ENCODE measurements at places on chromosomes 4 and X. TPM values are rescaled to one million over a fixed set of nuclear protein-coding genes. Genes with fewer than 3 reads are reported as not detected.
A peak's percentile ranks its signal among the peaks of the same experiment; 100 is the strongest.

- no peak for DNase-seq
These were observed 54.1 kb downstream of the HOPX start for GRCh38 chr4:56626963-56627362.

DNA sequence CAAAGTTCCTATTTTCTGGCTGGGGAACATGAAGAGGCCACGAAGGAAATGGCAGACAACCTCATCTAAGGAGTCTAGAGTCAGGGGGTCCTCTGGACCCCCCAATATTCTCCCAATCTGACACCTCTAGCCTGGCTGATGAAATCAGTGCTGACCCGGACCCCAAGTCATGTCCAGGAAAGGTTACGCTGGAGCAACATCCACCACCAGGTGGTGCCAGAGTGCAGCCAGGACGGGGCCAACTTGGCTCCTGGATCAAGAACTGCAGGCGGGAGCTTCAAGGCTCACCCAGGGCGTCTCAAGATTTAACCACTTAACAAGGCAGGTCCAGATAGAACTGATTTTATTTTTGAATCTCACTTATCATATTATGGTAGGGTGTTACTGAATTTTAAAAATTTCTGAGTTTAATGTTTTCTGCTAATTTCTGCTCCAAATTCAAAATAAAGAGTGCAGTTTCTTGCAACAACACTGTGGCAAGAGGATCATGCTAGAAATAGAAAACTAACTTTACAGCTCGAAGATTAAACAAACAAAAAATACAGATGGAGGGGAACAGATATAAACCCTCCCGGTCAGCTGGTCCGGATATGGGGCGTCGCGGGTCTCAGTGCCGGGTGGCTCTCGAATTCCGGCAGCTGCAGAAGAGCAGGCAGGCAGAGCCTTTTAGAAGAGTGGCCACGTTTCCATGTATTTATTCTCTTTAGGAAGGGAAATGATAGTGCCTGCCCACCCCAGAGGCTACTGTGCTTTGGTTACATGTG, 135.5 kb downstream of the AFAP1 start:
- peak; percentile 82 for DNase-seq

DNA sequence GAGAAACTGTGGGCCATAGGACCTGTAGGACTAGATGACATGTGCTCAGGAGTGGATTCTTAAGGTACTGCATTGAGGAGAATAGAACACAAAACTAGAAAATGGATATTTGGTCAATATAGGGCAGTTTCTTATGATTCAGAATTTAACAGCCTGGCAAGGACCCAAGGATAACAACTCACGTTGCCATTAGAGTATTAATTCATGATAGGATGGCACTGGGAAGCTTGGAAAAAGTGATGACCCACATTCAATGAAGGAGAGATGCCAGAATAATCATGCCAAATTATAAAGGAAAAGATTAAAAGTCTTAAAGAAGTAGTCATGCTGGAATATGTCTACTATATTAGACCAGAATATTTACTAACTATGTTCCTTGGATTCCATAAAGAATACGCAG, 594.5 kb downstream of the ANKRD50 start:
- no peak for DNase-seq

DNA sequence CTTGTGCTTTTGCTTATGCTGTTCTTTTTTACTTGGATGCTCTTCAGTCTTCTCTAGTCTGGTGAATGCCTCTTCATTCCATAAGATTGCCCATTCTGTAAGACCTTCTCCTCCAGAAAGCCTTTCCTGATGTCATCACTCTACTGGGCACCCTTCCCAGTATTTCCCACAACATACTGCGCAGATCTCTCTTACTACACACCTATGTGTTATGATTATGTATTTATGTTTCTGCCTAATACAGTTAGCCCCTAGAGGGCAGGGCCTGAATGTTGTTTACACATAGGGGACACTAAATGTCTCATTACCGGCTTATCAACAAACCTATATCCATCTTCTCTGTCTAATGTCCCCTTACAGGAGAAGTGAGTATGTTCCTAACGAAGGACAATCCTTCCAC, 21.1 kb downstream of the AIFM1 start:
- DNase-seq: no peak

- DNase-seq: peak; percentile 33
These were observed 33.7 kb upstream of the MSL3 start for GRCh38 chrX:11724122-11725017.

DNA sequence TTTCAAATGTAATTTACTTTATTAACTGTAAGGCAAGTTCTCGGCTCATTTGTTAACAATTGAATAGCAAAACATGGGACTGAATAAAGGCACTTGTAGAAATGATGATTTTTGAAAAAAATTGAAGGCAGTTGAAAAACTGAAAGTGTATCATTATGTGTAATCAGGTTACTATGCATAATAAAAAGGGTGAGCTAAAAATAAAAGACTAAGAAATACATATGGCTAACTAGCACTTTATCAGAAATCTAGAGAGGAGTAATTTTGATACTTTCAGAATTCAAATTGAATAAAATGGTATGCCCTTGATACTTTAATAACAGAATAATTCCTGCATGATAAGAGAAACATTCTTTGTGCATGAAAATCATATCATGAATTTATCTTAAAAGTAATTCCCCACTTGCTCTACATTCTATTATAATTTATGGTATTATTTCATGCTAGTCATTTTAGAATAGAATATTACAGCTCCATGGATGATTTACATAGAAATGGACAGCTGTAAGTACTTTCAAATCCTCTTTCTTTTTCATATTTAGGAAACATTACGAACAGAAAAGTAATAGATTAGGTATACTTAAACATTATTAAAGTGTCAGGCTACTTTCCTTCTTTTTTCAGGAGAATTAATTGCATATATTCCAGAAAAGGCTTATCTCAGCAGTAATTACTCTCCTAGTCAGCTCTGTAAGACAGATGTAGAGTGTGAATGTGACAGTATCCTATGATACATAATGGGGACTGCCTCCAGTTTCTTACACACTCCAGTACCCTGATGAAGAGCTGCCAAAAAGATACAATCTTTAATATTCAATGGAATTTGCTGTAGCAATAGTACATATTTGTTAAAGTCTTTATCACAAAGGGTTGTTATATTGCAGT, 697.3 kb downstream of the CCSER1 start:
- DNase-seq: no peak

DNA sequence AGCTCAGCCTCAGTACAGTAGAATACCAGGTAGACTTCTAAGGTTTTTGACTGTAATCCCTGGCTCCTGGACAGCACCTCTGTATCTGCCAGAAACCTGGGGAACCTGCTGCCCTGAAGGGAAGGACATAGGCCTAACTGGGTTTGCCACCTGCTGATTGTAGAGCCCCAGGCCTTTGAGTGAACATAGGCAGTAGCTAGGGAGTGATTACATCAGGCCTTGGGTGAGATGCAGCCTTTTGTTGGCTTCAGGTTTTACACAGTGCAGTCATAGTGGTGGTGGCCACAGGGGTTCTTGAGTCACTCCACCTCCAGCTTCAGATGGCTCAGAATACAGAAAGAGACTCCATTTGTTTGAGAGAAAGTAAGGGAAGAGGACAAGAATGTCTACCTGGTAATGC, 19.3 kb downstream of the IQCM start:
- no peak for DNase-seq

GRCh38 chr4:16259889-16260246, 33.6 kb upstream of the TAPT1 start:
- DNase-seq: no peak

- no peak for DNase-seq
These were observed 485.4 kb downstream of the C4orf33 start for GRCh38 chr4:129581305-129581704.

- no peak for DNase-seq
These were observed 20.6 kb upstream of the HPGDS start for GRCh38 chr4:94363136-94363655.

DNA sequence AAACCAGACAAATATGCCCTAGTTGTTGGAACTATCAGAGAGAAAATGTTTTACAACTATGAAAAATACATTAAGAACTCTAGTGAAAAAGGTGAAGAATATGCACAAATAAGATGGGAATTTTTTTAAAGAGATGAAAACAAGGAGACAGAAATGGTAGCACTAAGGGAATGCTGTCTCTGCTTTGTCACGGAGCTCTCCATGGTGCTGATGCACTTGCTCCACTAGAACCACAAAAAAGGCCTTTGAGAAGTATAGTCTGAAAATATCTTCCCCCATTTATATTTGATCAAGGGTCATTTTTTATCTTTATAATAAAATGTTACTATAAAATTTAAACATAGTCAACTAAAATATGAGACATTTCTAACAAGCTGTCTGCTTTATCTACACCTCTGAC, 1655.5 kb upstream of the AGA start:
- peak; percentile 6 for DNase-seq

DNA sequence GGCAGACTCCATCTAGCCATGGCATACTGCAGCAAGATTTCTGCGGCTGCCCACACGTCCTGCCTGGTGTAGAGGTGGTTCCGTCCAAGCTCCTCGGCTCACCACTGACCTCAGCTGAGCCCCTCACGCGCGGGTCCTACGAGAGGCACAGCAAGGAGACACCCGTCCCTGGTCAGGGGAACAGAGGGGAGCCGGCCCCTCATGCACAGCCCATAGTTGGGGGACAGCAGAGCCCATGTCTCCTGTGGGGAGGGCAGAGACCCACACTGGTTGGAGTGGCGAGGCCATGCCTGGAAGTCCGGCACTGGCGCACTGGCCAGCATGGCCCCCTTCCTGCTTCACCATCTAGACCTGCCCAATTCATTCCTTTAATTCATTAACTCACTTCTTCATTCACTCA, 80.8 kb downstream of the HTRA3 start:
- no peak for DNase-seq

- DNase-seq: no peak
These were observed 2.4 kb downstream of the ZNF275 start for GRCh38 chrX:153336121-153336894.

- no peak for DNase-seq
These were observed 99.5 kb upstream of the KLHL13 start for GRCh38 chrX:118216087-118216486.

GRCh38 chr4:66840178-66840577, 705.1 kb downstream of the CENPC start:
- no peak for DNase-seq

GRCh38 chrX:78800694-78801093, 53.2 kb downstream of the LPAR4 start:
- DNase-seq: no peak

DNA sequence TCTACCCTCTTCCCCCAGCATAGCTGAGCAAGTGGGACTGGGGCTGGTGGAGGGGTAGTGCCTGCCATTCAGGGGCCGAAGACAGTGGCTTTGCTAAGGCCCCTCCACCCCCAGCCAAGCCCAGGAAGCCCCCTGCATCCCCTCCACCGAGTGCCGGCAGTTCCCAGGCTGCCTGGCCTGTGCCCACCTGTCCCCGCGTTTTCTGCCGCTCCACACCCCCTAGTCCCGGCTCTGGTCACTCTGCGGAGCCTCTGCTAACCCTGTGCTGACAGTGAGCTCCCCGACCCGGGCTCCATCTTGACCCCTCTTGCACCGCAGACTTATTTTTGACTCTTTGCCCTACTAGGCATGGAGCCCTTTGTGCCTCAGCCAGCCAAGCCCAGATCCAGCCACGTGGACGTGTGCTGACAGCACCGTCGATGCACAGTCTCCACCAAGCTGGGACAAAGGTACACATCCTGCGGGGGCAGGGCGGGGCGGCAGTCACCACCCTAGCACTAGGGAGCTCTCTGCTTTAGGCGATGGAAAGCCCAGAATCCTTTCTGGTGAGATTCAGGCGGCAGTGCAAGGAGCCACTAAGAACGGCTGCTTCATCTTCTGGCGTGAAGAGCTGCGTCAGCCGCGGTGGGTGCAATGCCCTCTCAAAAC, 96.6 kb downstream of the PHKA2 start:
- no peak for DNase-seq

DNA sequence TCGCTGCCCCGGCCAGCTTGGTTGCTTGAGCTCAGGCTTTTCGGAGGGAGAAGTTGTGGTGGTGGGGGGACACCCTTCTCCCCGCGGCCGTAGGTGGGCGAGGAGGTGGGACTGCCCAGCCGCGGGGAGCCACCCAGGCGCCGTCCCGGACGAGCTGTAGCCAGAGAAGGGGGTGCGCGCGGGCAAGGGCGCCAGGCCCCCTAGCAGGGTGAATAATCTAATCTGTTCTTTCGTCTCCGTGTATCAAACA, 3.1 kb downstream of the MID1IP1 start:
- no peak for DNase-seq

DNA sequence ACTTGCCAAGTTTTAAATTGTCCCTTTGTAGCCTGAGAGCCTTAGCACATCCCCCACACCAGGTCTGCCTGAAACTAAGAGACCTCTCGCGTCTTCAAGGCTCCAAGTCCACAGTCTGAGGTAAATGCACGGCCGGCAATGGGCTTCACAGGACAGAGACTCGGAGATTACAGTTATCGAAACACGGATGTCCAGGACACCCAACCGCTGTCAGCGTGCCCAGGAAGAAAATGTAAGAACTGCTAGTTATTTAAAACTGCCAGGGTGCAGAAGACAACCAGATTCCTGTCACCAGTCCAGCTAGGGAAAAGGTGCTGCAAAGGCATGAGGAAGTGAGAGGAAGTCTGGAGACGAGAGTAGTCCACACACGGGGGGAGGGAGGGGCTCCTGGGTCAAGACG, 28.9 kb downstream of the ZNF827 start:
- no peak for DNase-seq

GRCh38 chr4:40507977-40508376, 121.7 kb downstream of the RBM47 start:
- no peak for DNase-seq

GRCh38 chr4:41918278-41918677, 17.0 kb upstream of the TMEM33 start:
- DNase-seq: no peak

GRCh38 chr4:114879916-114880669, 233.3 kb downstream of the NDST4 start:
- DNase-seq: no peak

GRCh38 chrX:141220342-141221008, 21.8 kb downstream of the SPANXC start:
- DNase-seq: no peak

DNA sequence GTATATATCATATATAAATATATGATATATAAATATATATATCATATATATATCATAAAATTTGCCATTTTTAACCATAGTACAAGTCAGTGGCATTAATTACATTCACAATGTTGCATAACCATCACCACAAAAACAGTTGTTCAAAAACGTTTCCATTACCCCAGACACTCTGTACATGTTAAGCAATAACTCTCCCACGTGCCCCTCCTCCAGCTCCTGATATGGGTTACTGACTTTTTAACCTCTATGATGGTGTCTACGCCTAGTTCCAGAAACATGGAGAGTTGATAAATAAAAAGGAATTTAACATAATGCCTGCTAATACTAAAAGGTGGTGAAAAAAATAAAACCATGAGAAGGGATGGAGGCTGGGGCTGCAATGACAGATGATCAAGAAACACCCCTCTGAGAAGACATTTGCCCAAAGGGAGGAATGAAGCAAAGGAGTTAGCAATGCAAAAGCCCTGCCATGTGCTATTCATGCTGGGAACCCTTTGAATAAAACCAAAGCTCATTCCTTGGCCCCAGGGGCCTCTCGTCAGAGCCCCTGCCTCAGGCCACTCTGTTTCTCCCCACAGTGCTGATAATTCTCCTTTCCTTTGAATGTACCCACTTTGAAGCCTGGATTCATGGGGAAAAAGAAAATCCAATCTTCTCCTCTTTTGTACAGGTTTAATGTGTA, 144.3 kb downstream of the NWD2 start:
- no peak for DNase-seq

Gene MAGEB3
- total RNA-seq: not detected

Gene PRSS12
- total RNA-seq: not detected

Gene HOPX
- total RNA-seq: 0.24 TPM

Gene TMEM35A
- total RNA-seq: not detected

Gene PAGE1
- 77.5 TPM for total RNA-seq

Gene IL1RAPL1
- 0.04 TPM for total RNA-seq

Gene PGM2
- 58.1 TPM for total RNA-seq

Gene XPNPEP2
- total RNA-seq: not detected

Gene SLIT2
- total RNA-seq: 6.3 TPM

Gene PDE6B
- total RNA-seq: not detected

Gene GAGE2A
- 588 TPM for total RNA-seq

Gene PALLD
- 0.89 TPM for total RNA-seq

Data from K562 (cell line).